ENCODE measurements at places on chromosomes 3 and 15.

- DNase-seq, result no peak
Measured at GRCh38 chr15:62572797-62573196, 407.7 kb upstream of the C2CD4B start.

GRCh38 chr3:24338409-24339130 is 156.1 kb downstream of the THRB start:
- no peak for DNase-seq

DNA sequence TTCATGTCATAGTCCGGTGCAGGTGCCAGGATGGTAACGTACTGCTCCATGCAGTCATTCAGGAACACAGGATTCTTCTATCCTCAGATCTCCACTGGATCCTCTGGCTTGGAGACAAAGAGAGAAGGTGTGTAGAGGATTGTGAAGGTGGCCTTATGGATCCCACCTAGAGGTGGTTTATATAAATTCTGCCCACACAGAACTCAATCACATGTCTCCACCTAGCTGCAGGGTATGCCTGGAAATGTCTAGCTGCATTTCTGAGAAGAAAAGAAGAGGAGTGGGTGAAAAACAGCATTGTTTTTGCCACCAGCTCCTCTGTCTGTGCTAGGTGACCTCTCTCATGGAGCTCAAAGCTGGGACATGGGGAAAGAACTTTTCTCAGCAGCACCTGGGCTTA is 478.7 kb downstream of the PDCD6IP start:
- DNase-seq, result no peak

DNA sequence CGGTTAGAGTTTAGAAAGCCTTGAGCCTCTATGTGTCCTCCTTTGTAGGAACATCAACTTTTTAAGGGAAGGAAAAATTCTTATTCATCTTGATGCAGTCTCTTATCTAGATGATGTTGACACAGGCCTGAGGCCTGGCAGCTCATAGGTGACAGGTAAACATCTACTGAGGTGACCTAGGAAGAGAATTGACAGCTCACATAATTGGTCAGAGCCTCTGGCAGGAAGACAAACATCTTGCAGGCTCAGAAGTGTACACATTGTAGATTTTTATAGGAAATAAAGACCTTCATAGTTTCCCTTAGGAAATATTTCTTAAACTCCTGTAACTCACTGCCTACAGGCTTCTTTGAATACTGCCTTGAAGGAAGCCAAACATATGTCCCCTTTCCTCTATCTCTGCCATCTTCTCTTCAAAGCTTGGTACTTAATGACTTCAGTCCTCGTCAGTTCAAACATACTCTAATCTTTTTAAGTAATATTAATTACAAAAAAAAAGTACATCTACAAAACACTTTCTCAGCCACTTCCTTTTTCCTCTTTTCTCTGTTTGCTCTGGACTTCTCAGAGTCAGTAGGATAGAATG is 341.3 kb downstream of the TBL1XR1 start:
- no peak for DNase-seq

DNA sequence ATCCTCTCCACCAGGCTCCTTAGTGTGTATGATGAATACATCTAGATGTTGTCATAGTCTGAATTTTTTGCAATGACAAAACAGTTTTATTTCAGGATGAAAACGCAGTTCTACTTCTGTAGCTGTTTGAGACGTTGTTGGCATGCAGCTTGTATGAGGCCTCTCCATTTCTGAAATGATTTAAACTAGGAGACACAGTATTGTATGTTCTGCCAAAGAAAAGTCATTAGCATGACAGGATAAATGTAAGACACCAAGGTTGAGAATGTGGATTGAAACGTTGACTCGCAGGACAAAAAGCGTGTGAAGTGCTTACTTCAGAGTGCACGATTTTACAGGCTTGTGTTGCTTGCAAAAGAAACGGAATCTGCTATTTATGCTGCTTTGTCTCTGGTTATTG is 35.3 kb downstream of the ABHD17C start:
- DNase-seq, result no peak

DNA sequence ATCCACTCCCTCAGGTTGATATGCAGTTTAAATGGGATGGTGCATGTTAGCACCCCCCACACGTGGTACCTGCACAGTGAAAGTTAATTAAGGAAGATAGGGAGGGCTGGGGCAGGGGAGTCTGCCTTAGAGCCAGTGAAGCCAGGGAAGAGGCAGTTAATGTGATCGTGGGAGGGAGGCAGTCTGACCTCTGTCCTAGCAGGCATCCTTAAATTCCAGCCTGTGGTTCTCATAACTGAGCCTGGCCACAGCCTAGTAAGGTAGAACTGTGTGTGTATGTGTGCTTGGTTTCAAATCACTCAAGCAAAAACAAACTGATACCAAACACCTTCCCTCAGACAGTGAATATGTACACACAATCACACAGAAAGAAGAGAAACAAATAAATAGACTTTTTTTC is 319.1 kb upstream of the TLE3 start:
- DNase-seq, result no peak

GRCh38 chr3:181771120-181771519 is 59.4 kb downstream of the SOX2 start:
- DNase-seq, result no peak

GRCh38 chr3:58188173-58188564 is 22.6 kb downstream of the DNASE1L3 start:
- no peak for DNase-seq

DNA sequence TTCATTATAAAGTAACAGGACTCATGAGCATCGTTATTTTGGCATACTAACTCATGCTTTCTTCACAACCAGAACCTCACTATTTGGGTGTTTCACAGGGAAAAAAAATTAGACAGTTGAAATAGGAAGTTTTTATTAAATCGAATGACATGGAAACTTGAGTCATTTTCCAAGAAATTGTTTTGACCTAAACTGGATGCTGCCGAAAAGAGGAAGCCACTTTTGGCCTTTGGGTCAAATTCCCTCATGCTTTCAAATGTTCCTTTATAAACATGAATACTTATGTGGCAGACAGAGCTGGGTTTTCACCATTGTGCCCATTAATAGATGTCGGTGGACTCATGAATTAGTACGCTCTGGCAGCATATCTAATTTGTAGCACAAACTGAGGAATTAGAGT is 224.9 kb downstream of the MCTP2 start:
- no peak for DNase-seq

DNA sequence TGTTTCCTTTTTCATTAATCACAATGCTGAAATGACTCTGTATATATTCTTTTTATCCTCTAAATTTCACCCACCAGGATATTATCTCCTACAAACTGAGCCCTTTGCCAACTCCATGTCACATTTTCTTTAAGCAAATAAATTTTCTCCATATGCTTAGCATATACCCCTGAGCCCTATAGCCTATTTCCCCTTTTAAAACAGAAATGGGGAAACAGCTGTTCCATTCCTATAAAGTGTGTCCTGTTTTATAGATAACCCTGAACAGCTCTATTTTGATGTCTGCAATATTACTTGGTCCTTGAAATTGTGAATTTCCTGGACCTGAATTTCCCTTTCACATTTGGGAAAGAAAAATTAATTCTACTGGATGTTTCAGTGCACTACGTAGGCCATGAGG is 15.6 kb upstream of the FILIP1L start:
- DNase-seq, result no peak

DNA sequence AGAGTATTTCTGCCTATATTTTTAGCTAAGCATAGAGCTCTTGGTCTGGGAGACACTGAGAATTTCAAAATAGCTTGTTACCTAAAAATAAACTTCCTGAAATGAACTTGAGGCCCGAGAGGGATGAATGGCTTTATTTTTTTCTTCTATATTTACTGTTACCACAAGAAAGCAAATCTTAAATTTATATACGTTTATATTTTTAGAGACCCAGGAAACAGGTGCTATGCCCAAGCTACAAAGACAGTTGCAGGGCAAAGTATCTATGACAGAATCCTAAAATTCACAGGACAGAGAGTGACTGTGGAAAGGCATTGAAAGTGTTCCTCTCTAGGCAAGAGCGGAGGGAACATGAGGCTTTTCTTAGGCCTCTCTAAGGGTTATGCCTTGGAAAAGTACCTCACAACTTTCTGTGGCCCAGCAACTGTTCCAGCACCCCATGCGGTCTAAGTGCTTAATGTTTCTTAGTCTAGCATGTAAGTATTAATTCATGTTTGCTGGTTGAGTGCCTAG is 36.5 kb downstream of the TGFBR2 start:
- no peak for DNase-seq

GRCh38 chr3:121836064-121836463 is 1.1 kb downstream of the EAF2 start:
- no peak for DNase-seq

- no peak for DNase-seq
Measured at GRCh38 chr3:99859825-99860224, 42.2 kb downstream of the CMSS1 start.

- no peak for DNase-seq
Measured at GRCh38 chr15:99957642-99958013, 224.4 kb upstream of the LYSMD4 start.

DNA sequence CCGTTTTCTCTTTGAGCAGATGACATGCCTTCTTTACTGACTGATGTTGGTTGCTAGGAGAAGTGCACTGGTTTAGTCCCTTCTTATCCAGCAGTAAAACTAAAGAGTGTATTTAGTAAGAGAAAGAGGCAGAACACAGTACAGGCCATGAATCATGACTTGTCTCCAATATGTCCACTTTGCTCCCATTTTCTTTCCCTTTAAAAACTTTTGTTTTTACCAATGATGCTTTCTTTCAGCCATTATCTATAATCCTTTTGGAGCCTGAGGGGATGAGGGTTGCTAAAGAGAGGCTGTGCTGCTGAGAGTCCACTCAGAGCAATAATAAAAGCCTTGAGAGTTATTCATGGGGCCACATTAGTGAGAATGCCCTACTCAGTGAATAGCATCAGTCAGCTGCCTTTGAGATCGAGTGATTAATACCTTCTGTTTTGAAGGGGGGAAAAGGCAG is 12.2 kb downstream of the ROBO2 start:
- DNase-seq, result no peak

- DNase-seq, result no peak
Measured at GRCh38 chr3:127655641-127656040, 17.1 kb upstream of the ABTB1 start.

DNA sequence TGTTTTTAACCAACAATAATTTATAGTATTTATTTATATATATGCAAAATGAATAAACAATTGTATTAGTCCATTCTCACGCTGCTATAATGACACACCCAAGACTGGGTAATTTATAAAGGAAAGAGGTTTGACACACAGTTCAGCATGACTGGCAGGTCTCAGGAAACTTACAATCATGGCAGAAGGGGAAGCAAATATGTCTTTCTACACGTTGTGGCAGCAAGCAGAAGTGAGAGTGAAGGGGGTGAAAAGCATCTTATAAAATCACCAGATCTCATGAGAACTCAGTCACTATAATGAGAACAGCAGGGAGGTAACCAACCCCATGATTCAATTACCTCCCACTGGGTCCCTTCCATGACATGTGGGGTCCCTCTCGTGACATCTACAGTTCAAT is 162.8 kb upstream of the SLITRK3 start:
- DNase-seq, result no peak

DNA sequence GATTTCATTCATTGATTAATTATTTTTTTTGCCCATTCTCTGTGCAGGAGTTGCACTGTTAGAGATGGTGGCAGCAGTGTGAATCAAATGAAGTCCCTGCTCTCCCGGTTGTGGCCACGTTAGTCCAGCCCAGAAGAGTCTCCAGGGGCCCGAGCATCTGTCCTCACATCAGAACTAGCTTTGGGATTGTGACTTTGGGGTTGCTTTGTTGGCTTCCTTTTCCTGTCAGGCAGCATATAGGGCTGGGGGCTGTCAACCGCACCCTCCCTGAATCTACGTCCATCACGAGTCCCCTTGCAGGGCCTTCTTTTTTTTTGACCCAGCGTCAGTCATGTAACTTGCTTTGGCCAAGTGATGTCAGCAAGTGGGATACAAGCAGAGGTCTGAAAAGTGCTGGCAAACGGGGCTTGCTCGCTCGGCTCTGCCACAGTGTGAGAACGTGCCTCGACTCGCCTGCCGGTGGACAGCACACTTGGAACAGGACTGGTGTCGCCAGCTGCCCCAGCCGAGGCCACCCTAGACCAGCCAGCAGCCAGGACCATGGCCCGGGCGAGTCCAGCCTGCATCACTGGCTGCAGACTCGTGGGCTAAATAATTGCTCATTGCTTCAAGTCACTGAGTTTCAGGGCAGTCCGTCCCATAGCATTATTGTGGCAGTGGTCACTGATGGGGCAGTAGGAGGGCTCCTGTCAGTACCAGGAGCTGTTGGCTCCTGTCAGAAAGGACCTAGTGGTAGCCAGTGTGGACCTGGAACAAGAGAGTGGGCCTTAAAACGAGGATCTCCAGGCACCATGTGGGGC is 151.6 kb upstream of the MEF2A start:
- DNase-seq, result no peak

GRCh38 chr3:11914041-11914440 is 67.4 kb upstream of the TAMM41 start:
- no peak for DNase-seq

DNA sequence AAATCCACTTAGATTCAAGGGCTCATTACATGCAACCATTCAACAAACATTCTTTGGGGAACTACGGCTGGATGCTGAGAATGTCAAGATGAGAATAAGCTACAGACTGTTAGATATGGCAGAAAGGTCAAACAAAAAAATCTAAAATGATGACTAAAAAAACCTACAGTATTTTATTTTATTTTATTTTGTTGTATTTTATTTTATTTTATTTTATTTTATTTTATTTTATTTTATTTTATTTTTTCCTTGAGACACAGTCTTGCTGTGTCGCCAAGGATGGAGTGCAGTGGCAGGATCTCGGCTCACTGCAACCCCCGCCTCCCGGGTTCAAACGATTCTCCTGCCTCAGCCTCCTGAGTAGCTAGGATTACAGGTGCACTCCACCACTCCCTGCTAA is 46.2 kb downstream of the WDR72 start:
- DNase-seq, result no peak

GRCh38 chr3:191329654-191330529 is at the start of gene UTS2B:
Gene UTS2B (minus strand): TSS chr3:191330526. CDS start chr3:191282189, 48,337 bp downstream.
- peak; percentile 40 for DNase-seq

DNA sequence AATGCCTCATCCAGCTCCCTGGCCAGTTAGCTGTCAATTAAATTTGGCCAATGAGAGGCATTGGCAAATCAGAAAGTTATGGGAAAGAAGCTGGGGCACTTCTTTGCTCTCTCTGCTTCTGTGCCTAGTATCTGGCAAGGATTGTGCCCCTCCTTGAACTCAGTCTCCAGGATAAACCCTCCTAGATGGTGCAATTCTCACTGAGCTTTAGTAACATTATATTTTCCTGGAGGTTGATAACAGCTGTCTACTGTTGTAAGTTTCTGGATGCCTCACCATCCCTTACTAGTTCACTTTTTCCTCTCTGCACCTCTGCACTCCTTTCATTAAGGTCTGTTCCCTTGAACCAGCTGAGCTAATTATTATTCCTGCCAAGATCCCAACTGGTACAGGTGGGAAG is 329.5 kb downstream of the MFSD1 start:
- no peak for DNase-seq

DNA sequence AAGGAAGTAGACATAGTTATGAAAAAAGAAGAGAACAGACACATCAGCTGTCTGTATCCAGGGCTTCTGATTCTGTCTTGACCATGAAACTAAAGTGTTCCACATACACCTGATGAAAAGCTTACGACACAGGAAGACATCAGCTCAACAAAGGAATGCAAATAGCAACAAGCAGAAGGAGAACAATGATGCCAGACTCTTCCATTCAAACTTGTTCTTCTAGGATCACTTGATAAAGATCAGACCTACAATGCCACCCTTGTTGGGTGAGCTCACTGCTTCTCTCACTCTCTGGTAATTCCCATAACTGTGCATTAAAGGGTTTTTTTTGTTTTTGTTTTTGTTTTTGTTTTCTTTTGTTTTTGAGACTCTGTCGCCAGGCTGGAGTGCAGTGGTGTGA is 49.7 kb downstream of the GATM start:
- DNase-seq, result no peak
